ENCODE measurements at places on chromosomes 4 and X.

- no peak for DNase-seq
Observed at GRCh38 chrX:107750263-107750662, 25.3 kb downstream of the TSC22D3 start.

DNA sequence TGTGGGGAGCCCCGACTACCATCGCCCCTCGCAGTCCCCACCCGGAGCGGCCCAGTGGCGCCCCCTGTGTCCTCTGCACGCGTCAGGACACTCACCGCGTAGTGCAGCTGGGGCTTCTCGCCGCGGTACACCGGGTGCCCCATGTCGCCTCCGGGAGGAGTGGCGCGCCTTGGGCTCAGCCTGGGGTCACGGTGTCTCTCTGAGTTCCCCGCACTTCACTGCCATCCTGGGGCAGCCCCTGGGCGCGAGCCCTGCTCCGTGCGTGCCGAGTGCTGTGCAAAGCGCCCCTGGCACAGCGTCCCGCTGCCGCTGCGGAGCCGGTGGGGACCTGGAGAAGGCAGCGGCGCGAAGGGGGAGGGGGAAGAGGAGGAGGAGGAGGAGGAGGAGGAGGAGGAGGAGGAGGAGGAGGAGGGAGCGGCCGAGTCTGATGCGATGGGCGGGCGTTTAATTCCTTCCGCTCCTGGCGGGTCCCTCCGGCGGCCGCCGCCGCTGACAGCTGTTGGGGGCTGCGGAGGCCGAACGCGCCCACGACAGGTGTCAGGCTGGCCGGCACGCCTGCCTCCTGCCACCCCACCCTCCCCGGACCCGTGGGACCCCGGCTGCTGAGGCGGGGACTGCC lies 134.3 kb downstream of the AMELX start:
- peak; percentile 65 for DNase-seq

DNA sequence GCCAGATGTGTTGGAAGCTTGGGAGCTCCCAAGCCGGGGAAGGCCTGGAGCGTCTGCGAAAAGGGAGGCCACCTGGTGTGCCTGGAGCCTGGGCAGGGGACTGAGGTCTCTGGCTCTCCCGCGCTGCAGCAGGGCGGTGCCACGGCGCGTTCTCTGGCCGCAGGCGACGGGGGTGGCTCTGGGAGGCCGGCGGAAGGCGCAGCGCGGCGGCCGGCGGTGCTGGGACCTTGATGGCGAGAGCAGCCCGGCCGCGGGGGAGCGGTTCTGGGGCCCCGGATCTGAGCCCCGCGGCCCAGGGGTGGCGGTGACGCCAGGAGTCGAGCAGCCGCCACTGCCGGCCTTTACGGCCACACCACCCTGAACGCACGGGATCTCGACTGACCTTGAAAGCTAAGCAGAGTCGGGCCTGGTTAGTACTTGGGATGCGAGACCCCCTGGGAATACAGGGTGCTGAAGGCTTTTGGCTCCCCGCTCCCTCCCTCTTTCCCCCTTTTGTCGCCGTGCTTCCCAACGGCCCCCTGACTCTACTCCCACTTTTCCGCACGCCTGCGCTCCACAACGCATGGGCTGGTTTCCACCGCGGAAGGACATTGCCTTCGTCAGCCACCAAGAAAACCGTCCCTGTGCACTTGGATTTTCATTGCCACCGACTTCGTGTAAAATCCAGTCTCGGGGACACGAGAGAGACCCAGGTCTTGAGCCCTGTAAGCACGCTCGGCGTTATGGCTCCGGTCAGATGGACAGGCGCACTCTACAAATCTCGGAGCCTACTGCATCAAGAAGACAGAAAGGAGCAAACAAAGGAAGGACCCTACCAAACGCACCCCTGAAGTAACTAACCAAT lies 9.5 kb downstream of the FRG2 start:
- peak; percentile 55 for DNase-seq

DNA sequence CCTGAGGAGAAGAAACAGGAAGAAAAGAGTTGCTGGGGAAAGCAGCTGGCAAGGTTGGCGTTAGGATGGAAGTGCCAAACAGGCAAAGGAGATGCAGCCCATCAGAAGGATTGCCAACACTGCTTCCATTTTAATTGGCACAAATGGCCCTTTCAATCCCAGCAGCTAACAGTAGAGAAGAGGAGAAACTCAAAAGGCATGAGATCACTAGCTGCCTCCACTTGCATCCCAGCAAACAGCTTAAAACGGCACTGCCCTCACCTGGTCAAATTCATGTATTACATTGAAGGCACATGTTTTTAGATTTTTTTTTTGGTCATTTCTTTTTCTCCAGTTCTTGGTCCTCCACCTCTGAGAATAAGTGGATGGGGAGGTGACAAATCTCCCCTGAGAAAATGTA lies 14.9 kb upstream of the LOC101059915 start:
- peak; percentile 28 for DNase-seq

GRCh38 chrX:11837437-11837836 lies 79.4 kb downstream of the MSL3 start:
- DNase-seq = no peak

- no peak for DNase-seq
Observed at GRCh38 chrX:43718081-43718480, 62.0 kb downstream of the MAOA start.

DNA sequence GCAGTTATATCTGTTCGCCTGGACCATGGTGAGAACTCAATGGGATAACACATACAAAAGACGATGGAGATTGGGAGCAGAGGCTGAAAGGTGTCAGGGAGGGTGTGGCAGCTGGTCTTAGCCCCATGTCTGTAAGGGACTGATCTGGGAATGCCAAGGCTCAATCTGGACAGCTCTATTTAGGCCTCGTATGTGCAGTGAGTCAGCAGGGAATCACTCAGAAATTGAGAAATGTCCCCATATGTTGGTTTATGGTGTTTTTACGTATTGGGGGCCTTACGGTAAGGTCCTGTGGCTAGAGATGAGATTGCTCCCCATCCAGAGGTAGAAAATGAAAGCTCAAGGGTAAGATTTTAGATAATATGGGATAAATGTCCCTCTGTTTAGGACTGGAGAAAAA lies 71.4 kb upstream of the TTC29 start:
- DNase-seq = no peak

DNA sequence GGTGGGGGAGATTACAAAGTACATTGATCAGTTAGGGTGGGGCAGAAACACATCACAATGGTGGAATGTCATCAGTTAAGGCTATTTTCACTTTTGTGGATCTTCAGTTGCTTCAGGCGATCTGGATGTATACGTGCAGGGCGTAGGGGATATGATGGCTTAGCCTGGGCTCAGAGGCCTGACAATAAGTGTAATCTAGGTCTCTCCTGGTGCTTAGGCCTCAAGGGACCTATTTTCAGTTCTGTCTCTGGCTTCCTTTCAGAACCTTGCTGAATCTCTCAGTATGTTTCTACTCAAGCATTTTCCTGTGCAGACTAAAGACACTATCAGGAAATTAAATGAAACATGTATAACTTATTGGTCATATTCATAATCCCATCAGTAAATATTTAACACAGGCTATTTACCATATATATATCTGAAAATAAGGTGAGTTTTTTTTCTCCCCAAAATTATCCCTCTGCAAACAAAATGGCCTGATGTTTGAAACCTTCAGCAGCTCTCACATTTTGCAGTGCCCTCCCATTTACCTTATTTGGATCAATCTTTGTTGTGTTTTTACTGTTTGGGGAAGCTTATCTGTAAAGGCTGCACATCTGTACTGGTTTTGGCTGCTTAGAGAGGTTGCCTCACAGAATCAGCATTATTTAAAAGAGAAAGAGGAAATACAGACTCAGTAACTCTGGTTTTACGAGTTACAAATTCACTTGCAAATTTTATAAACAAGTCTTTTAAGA lies 2.3 kb upstream of the ZCCHC4 start:
- DNase-seq = no peak

All from glutamatergic neuron (in vitro differentiated cells).